ENCODE measurements at places on chromosomes 16 and 17.
A peak's percentile ranks its signal among the peaks of the same experiment; 100 is the strongest.

- DNase-seq = no peak
Measured at GRCh38 chr17:76789235-76789788, 51.4 kb downstream of the MFSD11 start.

DNA sequence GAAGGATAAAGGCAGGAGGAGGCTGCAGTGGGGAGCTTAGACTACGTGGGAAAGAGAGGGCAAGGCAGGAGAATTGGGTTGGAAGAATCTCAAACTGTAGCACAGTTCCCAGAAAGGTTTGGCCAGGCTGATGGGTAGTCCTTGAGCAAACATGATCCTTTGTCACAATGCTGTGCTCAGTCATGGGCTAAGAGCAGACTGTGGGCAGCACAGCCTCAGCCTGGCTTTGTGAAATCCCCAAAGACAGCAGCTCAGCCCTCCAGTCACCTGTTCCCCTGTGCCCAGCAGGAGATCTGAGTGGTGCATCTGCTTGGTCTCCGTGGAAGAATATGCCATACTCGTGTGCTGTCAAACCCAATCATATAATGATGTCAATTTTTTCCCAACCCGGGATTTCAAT is 10.6 kb upstream of the ENGASE start:
- DNase-seq = peak; percentile 4

DNA sequence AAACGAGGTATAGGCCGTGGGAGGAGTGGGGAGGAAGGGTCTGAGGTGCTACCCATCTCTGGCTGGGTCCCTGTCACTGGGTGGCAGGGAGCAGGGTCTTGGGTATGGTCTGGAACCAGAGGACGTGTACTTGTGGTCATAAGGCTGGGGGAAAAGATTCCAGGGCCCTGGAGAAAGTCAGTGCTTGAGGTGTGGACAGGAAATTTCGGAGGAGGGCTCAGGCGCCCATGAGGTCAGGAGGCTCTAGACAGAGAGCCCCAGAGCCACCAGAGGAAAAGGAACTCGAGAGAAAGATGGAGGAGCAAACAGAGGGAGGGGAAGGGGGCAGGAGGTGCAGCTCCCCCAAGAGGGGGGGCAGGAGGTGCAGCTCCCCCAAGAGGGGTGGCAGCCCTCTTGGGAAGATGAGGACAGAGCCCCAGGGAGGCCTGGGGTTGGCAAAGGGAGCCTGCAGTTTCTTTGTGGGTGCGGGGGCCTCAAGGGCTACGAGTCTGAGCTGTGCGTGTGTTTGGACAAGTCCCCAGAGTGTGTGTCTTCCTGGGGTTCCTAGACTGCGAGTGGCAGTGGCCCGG is 683 bp upstream of the SLC7A6 start:
- no peak for DNase-seq

DNA sequence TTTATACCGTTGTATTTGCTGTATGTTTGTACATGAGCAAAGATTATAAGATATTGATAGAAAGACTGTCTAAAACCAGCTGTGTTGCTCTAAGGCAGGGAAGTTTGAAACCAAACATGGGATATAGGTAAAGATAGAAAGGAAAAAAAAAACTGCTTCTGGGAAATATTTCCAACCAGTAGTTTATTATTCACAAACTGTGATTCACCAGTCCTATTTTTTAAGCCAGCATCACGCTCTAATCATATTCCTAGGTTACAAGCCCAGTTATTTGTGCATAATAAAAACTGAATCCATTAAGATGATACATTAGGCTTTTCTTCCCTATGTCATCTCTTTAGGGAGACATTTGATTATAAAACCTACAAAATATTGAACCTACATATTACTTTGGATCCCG is 4.0 kb downstream of the ERN1 start:
- DNase-seq = no peak

GRCh38 chr16:29868396-29869009 is 5.5 kb upstream of the CDIPT start:
- peak; percentile 88 for DNase-seq

DNA sequence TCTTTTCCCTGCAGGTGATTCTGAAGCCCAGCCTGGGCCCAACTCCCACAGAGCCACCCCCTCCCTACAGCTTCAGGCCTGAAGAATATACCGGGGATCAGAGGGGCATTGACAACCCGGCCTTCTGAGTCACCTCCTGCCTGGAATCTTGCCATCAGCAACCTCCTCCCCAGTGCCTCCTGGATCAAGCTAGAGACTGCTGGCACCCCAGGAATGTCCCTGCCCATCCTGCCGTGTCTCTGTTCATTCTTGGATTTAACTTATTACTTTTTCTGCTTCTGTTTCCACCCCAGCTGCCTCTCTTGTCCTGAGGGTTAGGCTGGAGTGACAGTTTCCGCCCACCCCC is 4.9 kb downstream of the TMEM92 start:
- no peak for DNase-seq

DNA sequence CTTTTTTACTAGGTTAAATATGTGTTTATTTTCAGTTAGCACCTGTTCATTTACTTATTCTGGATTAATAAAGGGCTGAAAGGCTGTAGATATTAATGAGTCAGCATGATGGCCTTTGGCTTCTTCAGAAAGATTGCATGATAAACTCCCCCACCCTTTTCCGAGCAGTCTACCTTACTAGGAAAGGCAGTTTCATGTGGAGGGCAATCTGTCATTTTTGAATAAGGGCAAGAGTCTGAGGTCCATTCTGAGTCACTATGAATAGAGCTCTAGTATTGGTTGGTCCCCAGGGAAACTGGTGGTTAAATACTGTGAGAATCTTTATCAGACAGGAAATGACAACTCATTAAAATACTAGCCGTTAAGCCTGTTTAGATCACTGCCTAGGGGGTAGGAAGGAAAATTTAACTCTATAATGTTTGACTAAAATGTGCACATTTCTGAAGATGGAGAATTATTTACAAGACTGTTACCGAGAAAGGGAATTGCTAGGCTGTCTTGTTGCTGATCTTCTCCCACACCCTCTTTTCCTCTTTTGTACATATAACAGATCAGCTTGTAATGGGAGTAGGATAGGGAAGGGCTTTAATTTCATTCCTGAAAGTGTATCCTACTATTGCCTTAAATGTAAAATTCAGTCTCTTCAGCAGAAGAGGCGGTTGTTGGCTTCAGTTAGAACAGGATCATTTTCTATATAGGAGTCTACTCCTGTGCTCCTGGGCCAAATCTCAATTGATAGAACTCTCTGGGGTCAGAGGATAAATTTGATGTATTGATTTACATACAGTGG is 63.3 kb downstream of the TUBD1 start:
- no peak for DNase-seq

DNA sequence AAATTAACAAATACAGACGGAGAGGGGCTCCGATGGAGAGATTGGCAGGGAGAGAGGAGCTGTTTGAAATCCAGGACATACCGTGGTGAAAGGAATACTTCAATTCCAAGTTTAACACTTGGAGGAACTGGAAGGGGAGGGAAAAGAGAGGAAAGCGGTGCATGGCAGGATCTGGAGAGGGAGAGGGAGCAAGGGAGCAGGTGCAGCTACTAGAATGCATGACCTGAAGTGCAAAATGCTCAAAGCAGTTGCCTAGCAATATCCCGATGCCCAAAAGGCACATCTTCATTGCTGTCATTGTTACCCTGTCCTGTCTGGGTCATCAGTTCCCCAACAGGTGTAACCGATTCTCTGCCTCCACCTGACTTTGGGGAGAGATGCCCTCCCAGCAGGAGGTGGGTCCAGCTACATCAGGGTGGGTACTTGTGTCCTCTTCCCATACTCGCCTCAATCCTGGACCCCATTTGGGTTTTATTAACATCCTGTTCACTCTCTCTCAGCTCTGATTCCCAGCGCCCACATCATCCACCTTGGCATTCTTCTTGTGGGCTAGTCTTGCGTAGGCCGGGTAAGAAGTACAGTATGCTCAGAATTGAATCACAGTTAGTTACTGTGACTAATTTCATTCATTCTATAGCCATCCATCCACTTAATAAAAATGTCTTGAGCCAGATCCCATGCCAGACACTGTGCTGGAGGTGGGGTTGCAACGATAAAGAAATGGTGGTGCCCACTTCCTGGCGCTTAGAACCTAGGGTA is 37.4 kb upstream of the EMP2 start:
- DNase-seq = no peak

- DNase-seq = no peak
Measured at GRCh38 chr17:16100737-16101400, 101.2 kb downstream of the TTC19 start.

DNA sequence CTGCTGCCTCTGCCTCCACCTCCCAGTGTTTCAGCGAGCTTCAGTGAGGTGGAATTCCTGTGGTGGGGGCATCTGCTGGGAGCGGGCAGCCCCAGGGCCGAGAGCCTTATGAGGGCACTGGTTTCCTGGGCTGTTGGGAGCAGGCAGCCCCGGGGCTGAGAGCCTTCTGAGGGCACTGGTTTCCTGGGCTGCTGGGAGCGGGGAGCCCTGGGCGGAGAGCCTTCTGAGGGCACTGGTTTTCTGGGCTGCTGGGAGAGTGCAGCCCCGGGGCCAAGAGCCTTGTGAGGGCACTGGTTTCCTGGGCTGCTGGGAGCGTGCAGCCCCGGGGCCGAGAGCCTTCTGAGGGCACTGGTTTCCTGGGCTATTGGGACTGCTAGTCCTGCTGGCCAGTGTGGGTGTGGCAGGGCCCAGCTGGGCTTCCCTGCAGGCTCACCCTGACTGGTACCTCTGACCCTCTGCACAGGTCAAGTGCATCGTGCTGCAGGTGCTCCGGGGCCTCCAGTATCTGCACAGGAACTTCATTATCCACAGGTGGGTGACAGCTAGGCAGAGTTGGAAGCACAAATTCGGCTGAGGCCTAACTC is 5.6 kb downstream of the CDK10 start:
- DNase-seq = no peak

DNA sequence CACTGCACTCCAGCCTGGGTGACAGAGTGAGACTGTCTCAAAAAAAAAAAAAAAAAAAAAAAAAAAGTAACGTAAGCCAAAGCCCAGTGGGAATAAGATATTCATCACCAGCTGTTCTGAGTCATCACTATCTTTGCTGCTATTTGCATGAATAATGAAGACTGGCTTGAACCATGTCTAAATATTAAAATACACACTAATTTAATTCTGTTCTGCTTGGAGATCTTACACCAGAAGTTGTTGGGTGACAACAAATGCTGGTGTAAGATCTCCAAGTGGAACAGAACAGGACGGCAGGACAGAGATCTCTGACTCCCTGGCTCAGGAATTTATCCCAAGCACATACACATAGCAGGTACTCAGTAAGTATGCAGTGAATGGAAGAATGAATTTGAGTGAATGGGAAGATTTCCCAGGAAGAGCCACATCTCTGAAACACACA is 19.6 kb downstream of the DNAH17 start:
- DNase-seq = no peak
